Central memory CD8-positive, alpha-beta T cell (primary cell): ENCODE measurements at places on chromosomes 3 and 15.

DNA sequence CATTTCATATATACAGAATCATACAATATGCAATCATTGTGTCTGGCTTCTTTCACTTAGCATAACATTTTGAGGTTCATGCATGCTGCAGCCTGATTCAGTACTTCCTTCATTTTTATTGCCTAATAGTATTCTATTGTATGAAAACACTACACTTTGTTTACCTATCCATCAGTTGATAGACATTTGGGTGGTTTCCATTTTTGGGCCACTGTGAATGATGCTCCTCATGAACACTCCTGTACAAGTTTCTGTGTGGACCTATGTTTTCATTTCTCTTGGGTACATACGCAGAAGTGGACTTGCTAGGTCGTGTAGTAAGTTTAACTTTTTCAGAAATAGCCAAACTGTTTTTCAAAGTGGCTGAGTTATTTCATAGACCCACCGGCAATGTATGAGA is 18.8 kb downstream of the TNIK start:
- no peaks in the 10 kb centered on the region for H3K27me3 ChIP-seq
- peaks cover 5% of the 10 kb centered on the region for H3K36me3 ChIP-seq
- no peak overlapping the region for H3K27ac ChIP-seq
- peaks cover 65% of the 10 kb centered on the region for H3K4me1 ChIP-seq
- DNase-seq: no peak

DNA sequence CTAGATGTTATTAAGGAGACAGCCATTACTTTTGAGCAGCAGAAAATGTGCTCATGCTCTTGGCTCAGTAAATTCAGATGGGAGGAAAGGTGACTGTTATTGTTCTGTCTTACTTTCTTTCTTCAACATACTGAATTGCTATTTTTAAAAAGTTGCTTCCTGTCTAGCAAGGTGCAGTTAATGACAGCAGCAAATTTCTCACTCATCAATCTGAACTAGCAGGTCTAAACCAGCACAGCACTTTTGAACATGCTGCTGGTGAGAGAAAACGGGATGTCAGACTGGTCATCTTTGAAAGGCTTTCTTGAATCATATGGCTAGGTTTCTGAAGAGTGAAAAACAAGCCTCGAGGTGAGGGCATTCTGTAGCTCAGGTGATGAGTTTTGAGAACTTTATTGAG is 384.7 kb downstream of the MFSD1 start:
- no peaks in the 10 kb centered on the region for H3K36me3 ChIP-seq
- H3K27me3 ChIP-seq: no peaks in the 10 kb centered on the region
- no peak overlapping the region for H3K4me3 ChIP-seq
- H3K27ac ChIP-seq: no peak overlapping the region
- no peak for DNase-seq

DNA sequence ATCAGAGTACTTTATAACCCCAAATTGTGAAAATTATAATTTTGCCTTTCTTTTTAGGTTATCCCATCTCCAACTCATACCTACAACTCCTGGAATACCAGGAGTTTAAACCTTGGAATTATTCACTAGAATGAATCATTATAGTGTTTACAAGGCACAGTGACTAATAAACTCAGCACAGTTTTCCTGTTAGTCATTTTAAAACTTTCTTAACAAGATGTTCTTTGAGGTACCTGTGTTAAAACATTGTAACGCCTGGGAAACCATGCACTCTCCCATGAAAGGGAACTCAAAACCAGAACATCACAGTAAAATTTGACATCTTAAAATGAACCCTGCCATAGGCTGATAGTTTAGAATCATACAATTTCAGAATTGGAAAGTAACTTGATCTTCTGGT is 132.4 kb upstream of the OSTN start:
- H3K4me1 ChIP-seq: no peaks in the 10 kb centered on the region
- H3K27me3 ChIP-seq: no peaks in the 10 kb centered on the region
- H3K36me3 ChIP-seq: no peaks in the 10 kb centered on the region
- H3K27ac ChIP-seq: no peak overlapping the region
- no peak for DNase-seq
- no peak overlapping the region for H3K4me3 ChIP-seq

- DNase-seq: no peak
- no peaks in the 10 kb centered on the region for H3K36me3 ChIP-seq
- H3K27ac ChIP-seq: no peak overlapping the region
- H3K27me3 ChIP-seq: peaks cover 18% of the 10 kb centered on the region
- H3K4me3 ChIP-seq: no peak overlapping the region
Measured at GRCh38 chr3:148840451-148840850, 12.8 kb downstream of the CPB1 start.

DNA sequence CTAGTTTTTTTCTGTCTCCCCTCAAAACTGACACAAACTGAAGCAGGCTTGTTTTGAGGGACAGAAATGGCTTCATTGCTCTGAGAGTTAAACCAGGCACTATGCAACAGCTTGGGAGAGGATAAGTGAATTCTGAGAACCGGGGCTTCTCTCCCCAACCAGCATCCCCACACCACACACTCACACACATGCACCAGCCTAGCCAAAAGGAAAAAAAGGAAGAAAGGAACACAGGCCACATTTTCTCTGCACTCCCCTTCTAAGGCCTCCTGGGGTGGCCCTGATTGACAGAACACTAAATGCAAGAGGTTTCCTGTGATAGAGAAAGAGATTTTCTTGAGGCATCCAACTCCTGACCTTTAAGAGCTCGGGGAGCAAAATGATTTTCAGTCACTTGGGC is 177.5 kb downstream of the TLE3 start:
- H3K27ac ChIP-seq: no peak overlapping the region
- no peaks in the 10 kb centered on the region for H3K27me3 ChIP-seq
- no peaks in the 10 kb centered on the region for H3K4me1 ChIP-seq
- H3K4me3 ChIP-seq: no peak overlapping the region
